Left colon (tissue), 2 donors: ENCODE measurements at places on chromosomes 5 and 9. TPM values are rescaled to one million over a fixed set of nuclear protein-coding genes. Genes with fewer than 3 reads are reported as not detected.

RGP1 gene
- 56.3 TPM for total RNA-seq

LCN10 gene
- total RNA-seq: 1.2 TPM

DNA sequence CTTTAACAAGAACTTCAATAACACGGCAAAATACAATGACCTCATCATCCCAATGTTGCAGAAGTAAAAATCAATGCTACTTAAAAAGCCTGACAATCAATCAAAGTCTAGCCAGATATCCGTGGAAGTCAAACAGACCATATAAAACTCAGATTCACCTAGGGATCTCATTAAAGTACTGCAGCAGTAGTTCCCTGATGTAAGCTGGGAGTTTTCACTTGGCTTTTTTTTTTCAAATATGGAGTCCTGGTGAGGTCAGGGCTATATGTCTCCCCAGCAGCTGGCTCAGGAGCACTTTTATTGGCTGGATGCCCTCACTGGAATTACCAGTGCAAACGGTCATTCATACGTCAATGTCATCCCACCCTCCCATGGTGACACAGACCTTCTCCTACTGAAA, 220.6 kb upstream of the SLC30A5 start:
- no peak for DNase-seq

DNA sequence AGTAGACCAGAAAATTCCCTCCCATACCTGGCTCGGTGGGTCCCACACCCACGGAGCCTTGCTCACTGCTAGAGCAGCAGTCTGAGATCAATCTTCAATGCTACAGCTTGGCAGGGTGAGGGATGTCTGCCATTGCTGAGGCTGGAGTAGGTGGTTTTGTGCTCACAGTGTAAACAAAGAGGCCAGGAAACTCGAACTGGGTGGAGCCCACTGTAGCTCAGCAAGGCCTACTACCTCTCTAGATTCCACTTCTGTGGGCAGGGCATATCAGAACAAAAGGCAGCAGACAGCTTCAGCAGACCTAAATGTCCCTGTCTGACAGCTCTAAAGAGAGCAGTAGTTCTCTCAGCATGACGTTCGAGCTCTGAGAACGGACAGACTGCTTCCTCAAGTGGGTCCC, 5.6 kb upstream of the GZMA start:
- no peak for DNase-seq

GRCh38 chr5:9173281-9174048, 372.4 kb downstream of the SEMA5A start:
- no peak for DNase-seq

- DNase-seq: no peak
Observed at GRCh38 chr5:3121813-3122212, 370.3 kb upstream of the IRX2 start.

DNA sequence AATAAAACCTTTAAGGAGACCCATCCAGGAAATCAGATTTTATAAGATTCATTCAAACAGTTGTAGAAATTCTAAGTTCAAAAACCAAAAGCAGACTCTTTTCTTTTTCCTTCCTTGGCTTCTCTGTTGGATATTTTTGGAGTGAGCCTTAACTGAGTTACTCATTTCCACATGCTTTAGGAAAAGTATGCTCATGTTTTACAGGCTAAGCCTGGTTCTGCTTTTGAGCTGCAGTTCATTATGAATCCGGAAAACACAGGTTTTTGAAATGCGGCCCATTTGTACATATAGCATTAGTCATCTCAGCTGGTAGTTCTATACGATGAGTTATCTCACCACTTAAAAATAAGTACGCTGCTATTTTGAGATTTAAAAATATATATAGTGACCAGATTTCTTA, 156.6 kb upstream of the DMRT1 start:
- no peak for DNase-seq
